ENCODE measurements at places on chromosomes 7 and 10.

- DNase-seq = no peak
Measured at GRCh38 chr7:92699560-92699959, 109.4 kb upstream of the FAM133B start.

GRCh38 chr7:134942690-134943466, 43.4 kb upstream of the AGBL3 start:
- no peak for DNase-seq

DNA sequence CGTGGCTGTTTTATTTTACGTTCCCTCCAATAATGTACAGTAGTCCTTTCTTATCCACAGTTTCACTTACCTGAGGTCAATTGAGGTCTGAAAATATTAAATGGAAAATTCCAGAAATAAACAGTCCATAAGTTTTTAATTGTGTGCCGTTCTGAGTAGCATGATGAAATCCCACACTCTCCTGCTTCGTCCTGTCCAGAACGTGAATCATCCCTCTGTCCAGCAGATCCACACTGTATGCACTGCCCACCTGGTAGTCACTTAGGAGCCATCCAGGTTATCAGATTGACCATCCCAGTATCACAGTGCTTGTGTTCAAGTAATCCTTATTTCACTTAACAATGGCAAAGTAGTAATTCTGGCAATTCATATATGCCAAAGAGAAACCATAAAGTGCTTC, 46.3 kb downstream of the STARD3NL start:
- DNase-seq = no peak

GRCh38 chr10:132471484-132471883, 66.1 kb upstream of the INPP5A start:
- no peak for DNase-seq

DNA sequence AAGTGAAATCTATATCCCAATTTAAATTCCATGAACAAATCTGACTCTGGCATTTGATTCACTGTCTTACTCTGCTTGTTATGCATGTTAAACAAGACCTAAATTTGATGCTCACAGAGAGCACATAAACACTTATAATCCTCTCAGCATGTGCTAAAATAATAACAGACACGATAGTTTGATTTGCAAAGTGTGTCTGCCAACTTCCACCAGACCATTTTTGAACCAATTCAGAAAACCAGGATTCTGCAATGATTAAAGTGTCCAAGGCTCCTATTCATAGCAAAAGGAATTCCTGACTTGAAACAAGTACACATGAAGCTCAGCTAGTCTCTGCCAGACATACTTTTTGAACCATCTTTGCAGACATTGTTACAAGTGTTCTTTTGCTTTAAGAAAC, 11.2 kb downstream of the RBM20 start:
- no peak for DNase-seq

DNA sequence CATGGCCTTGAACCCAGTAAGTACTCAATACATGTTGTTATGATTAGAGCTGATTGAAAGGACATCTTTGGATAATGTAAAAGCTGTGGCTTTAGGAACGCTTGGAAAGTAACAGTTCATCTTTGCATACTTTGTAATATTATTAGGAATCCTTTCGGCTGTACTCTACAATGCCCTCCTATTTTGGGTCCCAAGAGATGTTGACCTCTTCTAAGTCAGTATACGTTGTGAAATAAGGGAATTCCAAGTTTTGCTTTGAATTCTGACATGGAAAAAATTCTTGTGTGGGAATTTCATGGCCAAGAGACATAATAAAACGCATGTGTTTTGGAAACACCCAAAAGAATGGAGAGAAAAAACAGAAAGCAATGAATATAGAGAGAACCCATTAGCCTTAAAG, 7.7 kb downstream of the AGR3 start:
- DNase-seq = no peak

DNA sequence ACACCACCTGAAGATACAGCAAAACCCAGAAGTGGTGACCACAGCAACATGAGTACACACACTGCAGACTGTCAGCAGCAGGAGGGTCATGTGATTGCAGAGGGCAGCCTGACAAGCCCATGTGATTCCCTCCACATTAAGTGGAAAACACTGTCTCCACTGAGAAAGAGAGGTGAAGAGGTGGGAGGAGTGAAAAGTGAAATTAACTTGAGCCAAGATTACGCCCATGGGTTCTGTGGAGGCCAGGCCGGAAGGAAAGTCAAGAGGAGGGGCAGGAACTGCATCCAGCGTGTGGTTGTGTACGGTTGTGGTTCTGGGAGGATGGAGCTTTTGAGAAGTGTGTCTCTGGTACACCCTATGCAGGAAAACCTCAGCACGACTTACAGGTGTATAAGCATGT, 138.5 kb downstream of the PLXNA4 start:
- no peak for DNase-seq

GRCh38 chr7:96218664-96219243, 103.1 kb downstream of the SLC25A13 start:
- DNase-seq = no peak

GRCh38 chr7:104814671-104815400, 199.2 kb upstream of the KMT2E start:
- no peak for DNase-seq

DNA sequence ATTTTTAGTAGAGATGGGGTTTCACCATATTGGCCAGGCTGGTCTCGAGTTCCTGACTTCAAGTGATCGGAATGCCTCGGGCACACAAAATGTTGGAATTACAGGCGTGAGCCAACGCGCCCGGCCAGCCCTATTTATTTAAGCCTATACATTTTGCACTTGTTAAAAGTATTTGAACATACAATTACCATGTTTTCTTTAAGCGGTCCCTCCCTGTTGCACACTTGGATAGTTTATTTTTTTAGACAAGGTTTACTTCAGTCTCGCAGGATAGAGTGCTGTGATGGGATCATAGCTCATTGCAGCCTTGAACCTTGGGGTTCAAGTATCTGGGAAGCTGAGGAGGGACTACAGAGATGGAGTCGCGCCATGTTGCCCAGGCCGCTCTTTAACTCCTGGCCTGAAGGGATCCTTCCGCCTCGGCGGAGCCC, 35.7 kb upstream of the SRRM3 start:
- DNase-seq = no peak

DNA sequence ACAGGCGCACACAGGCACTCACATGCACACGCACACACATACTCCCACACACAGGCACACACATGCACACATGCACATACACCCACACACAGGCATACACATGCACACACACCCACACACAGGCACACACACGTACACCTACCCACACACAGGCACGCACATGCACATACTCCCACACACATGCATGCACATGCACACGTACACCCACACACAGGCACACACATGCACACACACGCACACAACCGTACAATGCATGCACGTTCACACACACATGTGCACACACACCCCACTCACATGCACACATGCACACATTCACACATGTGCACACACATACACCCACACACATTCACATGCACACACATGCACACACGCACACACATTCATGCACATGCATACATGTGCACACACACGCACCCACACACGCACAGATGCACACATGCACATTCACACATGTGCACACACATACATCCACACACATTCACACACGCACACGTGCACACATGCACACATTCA, 59.3 kb downstream of the MKI67 start:
- DNase-seq = no peak

DNA sequence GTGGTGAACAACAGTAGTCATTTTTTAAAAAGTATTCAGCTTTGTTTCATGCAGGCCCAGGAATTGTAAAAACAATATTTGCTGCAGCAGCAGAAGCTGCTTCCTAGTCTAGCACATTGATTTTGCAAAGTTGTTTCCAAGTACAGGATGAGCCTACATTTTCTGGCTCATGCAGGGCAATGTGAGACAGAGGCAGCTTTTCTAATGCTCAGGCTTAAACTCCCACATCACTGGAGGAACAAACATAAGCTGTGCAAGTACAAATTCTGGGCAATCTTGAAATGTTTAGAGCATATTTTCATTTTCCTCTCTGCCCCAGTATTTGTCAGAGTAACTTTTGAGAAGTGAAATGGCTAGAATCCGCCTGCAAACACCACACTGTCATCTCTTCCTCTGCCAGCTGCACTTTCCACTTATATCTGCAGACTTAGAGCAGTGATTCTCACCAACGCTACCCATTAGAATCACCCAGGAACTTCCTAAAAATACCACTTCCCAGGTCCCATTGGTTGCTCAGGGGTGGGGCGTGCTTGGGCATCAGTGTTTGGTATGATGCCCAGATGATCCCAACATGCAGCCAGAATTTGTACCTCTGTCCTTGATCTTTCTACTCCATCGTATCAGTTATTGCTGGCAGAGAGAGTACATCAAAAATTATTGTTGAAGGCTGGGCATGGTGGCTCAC, 304.1 kb upstream of the LRGUK start:
- DNase-seq = no peak

GRCh38 chr7:1611708-1612241, 41.9 kb upstream of the PSMG3 start:
- DNase-seq = no peak

DNA sequence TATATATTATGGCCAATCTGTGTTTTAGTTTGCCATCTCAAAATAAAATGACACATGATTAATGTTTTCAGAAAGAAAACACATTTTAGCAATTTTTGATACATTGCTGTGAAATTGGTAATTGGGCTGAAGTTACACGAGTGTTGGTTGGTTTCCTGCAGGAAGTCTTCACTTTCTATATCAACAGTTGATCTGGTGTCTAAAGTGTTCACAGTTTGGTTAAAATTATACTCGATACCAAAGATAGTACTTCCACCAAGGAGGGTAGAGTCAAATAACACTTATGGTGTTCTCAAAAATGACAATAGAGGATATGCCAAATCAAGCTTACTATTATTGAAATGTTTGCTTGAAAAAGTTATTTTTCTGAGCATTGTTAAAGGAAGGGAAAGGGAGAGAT, 120.3 kb upstream of the GLCCI1 start:
- no peak for DNase-seq

- DNase-seq = no peak
Measured at GRCh38 chr7:80392229-80393169, 119.4 kb downstream of the GNAT3 start.

GRCh38 chr10:3002304-3002703, 65.0 kb upstream of the PFKP start:
- no peak for DNase-seq

DNA sequence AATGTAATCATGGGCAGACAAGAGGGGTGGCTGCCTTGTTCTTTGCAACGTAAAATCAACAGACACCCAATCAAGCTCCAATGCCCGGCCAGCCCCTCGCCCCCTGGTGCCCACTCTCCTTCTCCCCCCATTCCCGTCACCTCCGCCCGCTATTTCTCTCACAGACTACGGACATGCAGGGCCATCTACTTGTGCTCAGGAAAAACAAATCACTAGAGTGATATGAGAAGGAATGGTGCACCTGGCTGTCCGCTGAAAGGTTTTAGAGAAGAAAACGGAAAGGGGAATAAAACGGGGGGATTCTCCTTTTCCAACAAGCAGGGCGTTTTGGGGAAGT, 396 bp downstream of the GRM8 start:
- DNase-seq = no peak

DNA sequence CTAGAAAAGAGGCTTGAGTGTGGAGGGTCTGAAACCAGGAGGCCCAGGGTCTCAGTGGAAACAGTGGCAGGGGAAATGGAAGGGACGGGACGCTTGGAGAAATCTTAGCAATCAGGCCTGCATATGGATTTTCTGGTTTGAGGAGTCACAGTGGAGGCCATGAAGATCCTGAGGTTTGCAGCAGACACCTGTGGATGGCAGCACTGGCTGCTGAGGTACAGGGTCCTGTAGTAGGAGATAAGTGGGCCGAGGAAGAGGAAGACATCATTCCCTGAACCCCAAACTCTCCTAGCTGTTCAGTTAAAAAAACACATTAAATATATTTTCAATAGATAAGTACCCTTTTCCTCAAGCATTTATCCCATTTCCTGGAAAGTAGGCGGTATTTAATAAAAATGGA, 208.8 kb upstream of the IGFBP3 start:
- DNase-seq = no peak

DNA sequence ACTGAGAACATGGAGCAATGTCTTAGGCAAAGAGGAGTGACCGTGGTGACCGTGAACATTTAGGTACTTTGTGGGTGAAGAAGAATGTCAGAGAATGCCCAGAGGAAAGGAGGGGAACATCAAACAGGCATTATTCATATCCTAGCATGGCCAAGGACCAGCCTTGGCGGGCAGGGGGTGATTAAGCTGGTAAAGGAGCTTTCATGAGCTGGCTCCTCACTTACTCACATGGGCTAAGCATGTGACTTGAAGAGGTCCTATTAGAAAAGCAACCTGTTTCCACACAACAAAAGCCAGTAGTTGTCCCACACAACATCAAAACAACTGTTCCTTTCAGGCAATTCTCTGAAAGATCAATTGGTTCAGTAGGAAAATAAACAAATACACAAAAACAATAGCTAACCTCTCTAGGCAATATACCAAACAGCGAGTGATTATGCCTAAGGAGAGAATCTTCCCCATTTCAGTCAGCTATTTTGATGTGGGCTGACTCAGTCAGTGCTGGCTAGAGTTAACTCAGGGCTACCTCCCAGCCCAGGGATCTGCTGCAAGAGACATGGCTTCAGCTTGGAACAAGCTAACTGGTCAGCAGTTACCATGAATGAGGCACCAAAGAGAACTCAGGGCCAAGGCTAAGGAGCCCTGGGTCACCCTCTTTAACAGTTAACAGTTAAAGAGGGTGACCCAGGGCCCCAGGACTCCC, 283.5 kb downstream of the ARHGAP12 start:
- DNase-seq = no peak

DNA sequence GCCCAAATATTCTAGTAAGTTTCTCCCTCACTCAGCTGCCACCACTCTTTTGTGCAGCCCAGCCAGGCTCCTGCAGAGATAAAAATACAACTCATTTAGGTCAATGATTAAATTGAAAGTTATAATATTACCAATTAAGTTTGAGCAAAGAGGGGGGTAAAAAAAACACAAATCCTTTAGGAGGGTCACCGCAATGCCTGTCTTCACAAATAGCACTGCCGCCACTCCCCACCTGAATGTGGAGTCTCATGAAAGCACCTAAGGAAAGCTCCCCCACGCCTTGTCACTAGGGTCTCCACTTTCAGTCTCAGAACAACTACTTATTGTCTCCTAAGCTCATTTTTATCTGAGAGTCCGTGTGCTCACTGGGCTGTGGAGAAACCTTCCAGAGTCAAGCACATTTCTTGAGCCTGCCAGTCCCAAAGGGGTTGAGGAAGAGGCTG, 148.7 kb downstream of the FGFR2 start:
- no peak for DNase-seq

DNA sequence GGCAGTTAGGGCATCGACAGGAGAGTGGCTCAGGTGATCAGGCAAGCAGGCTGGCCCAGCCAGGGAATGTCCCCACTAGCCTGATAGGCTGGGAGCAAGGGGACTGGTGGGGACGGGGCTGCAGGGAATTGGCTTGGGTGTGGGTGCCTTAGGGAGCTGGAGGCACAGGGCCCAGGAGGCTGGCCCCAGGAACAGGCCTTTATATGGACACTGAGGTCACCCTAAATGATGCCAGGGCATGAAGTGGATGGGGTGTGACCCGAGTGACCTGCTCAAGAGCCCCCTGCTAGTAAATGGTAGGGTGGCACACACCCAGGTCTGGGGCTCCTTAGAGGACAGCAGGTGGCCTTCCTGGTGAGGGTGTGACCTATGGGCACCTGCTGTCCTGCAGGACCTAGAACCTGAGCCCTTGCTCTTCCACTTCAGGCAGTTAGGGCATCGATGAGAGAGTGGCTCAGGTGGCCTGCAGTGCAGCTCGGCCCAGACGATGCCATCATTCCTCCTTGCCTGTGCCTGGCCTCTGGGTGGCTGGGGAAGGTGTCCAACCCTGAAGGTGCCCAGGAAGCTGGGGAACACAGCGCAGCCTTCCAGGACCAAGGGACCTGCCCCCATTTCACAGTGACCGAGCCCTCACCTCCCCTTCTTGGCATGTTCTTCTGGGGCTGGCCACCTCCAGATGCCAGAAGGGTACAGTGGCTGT, 51.7 kb upstream of the LEP start:
- no peak for DNase-seq
